Motor neuron (in vitro differentiated cells): ENCODE measurements at places on chromosomes 2 and 18. TPM values are rescaled to one million over a fixed set of nuclear protein-coding genes. Genes with fewer than 3 reads are reported as not detected.

GRCh38 chr2:113061896-113062770 is 3.1 kb downstream of the IL36RN start:
- ATAC-seq: no peak

- no peak for ATAC-seq
Measured at GRCh38 chr2:141458351-141458750, 672.5 kb downstream of the LRP1B start.

The TMEM178A gene
- total RNA-seq: 81.9 and 95.8 TPM in 2 replicates

The YWHAQ gene
- 351 and 413 TPM in 2 replicates for total RNA-seq

DNA sequence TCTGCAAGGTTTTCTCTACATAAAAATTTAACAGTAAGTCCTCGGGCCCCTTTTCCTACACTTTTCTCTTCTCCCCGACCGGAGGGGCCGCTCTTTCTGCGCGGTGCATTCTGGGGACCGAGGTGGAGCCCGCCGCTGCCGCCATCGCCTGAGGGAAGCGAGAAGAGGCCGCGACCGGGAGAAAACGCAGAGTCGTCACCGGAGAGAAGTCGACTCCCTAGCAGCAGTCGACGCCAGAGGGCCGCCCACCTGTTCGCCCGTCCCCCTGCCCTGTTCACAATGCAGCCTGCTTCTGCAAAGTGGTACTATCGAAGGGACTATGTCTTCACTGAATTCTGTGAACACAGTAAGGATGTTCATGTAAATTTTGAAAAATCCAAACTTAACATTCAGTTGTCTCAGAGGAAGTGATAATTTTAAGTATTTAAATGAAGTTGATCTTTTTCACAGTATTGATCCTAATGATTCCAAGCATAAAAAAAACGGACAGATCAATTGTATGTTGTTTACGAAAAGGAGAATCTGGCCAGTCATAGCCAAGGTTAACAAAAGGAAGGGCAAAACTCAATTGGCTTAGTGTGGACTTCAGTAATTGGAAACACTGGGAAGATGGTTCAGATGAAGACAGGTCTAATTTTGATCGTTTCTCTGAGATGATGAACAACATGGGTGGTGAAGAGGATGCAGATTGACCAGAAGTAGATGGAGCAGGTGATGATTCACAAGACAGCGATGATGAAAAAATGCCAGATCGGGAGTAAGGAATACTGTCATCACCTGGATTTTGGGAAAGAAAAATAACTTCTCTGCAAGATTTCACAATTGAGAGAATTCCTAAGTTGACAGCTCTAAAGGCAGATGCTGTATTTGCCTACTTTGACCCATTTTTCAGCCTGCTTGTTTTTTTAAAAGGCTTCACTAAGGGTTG is 55.8 kb downstream of the ASXL2 start:
- ATAC-seq: peak; percentile 33

DNA sequence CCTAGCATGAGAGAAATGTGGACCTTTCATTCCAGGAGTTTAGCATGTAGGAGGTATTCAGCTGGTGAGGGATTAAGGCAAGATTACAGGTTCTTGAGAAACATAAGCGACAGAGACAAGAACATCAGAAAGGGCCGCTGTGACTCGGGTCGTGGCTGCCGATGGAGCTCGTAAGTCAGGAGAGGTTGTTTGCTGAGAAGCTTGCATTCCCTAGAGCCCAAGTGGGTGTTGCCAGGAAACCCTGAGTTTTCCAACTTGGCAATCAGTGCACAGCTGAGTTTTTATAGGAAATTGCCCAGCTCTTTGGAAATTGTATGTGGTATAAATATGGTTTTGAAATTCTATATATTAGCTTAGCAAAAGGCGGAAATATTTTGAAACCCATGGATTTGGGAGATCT is 46.4 kb upstream of the CYP1B1 start:
- ATAC-seq: no peak

The MC4R gene
- total RNA-seq: 0.41 and 1.0 TPM in 2 replicates

The BCL11A gene
- 50.9 and 59.0 TPM in 2 replicates for total RNA-seq

GRCh38 chr2:212665948-212666347 is 127.3 kb upstream of the ERBB4 start:
- no peak for ATAC-seq

- ATAC-seq: peak; percentile 82
Measured at GRCh38 chr2:229273723-229274338, 2.7 kb upstream of the PID1 start.

The CFAP210 gene
- 1.6 and 4.3 TPM in 2 replicates for total RNA-seq

The NEB gene
- total RNA-seq: 4.0 and 4.9 TPM in 2 replicates

The KIAA1328 gene
- 5.6 and 7.1 TPM in 2 replicates for total RNA-seq

- no peak for ATAC-seq
Measured at GRCh38 chr2:9110893-9111569, 95.6 kb upstream of the ASAP2 start.

GRCh38 chr2:160632084-160632975 is 138.7 kb upstream of the RBMS1 start:
- ATAC-seq: peak; percentile 89

GRCh38 chr2:84717302-84717701 is 163.6 kb downstream of the TRABD2A start:
- ATAC-seq: no peak

GRCh38 chr2:208879666-208880065 is 473.1 kb downstream of the PTH2R start:
- ATAC-seq: no peak

GRCh38 chr2:216034065-216034464 is 20.7 kb upstream of the MREG start:
- ATAC-seq: peak; percentile 46

DNA sequence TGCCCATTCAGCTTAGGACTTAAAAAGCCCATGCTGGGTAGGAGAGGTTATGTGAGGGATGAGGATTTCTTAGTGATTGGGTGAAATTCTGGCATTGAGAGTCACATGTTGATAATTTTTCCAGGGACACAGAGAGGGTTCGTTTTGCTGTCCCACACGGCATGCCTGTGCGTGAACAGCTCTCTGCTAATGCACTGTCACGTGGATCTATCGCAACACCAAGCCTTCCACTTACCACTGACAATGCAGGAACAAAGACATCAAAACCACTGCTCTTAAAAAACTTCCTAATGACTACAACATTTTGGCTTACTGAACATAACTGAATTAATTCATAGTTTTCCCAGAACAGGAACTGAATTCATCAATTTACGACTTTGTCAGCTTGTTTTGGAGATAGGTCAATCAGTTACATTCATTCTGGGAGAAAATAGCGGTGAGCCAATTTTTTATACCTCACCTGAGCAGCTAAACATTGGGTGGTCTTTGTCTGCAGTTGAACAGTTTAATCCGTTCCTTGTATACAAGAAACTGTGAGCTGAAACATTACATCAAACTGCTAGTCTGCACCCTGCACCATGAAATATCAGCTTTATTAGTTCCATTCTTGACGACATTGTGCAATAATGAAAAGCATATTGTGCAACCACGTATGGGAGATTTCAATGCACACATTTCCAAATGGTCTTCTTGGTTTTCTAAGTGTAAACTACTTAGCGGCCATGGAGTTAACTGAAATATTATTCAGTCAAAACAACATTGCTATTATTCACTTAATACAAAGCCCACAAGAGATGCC is 127.1 kb downstream of the LPIN1 start:
- ATAC-seq: no peak

The CMPK2 gene
- total RNA-seq: 1.00 and 1.5 TPM in 2 replicates

- no peak for ATAC-seq
Measured at GRCh38 chr2:138534791-138535190, 33.2 kb downstream of the SPOPL start.

DNA sequence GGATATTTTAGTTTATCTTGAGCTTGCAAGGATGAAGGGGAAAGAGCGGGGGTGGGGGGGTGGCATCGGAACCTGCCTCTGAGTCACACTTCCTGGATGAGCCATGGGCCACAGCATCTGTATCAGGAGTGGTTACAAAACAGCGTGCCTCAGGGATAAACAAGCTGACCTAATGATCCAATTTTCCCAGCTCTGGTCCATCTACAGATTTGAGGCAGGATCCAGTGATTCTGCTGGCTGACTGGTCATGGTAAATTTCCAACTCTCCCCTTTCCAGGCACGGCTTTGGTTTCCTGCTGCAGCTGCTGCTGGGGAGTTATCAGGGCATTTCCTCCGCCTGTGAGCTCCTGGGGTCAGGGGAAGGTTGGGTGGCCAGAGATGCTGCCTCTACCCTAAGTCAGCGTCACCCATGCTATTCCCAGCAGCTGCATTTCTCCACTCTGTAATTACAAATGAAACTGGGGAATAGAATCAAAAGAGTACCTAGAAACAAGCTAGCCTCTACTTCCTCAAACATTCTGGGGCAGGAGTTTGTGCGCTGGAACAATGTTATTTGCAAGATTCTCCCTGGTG is 4.7 kb upstream of the HPCAL1 start:
- ATAC-seq: peak; percentile 15

GRCh38 chr2:79219383-79219988 is 59.9 kb upstream of the REG3A start:
- no peak for ATAC-seq

DNA sequence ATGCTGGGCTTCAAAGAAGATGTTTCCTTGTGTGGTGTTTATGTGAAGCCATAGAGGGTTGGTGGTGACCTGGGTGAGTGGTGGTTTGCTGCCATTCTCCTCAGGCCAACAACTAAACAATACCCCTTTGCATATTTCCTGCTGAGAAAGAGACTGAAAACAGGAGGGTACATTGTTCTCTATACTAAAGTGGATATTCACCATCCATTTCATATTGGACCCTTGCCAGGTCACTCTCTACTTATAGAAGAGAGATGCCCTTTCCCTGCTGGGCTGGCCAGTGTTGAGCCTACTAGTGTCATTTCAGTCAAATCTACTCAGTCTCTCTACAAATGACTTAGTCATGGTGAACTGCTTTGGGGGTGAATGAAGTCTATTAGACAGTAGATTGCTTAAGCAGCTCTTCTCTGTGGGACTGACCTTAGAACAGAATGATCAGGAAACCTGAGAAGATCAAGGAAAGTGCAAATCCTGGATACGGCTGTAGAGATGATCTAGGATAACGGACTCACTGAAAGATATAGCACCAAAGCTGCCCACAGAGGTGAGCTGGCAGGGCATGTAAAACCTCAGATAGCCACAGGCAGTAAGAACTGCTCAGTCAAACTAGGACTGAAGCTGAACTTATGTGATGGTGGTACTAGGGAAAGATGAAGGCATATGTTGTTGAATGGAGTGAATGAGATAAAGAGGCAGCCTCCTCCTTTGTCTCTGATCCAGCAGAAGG is 154.9 kb downstream of the MYO3B start:
- ATAC-seq: no peak

The FAM124B gene
- 0.09 TPM in 1 of 2 replicates, not detected in the other for total RNA-seq

The LDLRAD4 gene
- total RNA-seq: 39.8 and 48.8 TPM in 2 replicates

The PJVK gene
- total RNA-seq: 5.3 and 6.5 TPM in 2 replicates

The TEKT4 gene
- 0.05 TPM in 1 of 2 replicates, not detected in the other for total RNA-seq

DNA sequence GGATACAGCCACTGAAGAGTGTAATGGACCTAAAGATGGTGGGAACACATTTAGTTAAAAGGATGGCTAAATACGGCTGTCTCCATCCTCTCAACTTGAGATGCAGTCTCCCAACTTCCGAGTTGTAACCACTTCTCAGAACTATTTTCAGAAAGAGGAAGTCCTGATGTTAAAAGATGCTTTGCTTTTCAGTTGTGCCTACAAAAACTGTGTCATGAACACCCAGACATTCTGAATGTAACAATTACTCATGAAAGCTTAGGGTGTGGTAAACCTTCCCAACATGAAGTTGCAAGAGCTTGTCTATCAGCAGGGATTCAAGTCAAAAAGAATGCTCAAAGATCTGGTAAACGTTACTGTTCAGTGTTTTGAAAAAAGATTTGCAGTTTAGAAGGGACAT is 147.9 kb downstream of the DOCK10 start:
- no peak for ATAC-seq

- ATAC-seq: no peak
Measured at GRCh38 chr2:113169002-113169530, 4.7 kb upstream of the PSD4 start.

GRCh38 chr2:241065355-241065803 is 36.7 kb downstream of the MTERF4 start:
- no peak for ATAC-seq

GRCh38 chr2:39264733-39265132 is 21.0 kb upstream of the CDKL4 start:
- no peak for ATAC-seq

- peak; percentile 6 for ATAC-seq
Measured at GRCh38 chr2:104766683-104767082, 87.2 kb upstream of the POU3F3 start.

The ZNF521 gene
- 31.0 and 37.6 TPM in 2 replicates for total RNA-seq

The UGT1A8 gene
- not detected in 2 replicates for total RNA-seq

The MARCO gene
- total RNA-seq: not detected in 2 replicates

DNA sequence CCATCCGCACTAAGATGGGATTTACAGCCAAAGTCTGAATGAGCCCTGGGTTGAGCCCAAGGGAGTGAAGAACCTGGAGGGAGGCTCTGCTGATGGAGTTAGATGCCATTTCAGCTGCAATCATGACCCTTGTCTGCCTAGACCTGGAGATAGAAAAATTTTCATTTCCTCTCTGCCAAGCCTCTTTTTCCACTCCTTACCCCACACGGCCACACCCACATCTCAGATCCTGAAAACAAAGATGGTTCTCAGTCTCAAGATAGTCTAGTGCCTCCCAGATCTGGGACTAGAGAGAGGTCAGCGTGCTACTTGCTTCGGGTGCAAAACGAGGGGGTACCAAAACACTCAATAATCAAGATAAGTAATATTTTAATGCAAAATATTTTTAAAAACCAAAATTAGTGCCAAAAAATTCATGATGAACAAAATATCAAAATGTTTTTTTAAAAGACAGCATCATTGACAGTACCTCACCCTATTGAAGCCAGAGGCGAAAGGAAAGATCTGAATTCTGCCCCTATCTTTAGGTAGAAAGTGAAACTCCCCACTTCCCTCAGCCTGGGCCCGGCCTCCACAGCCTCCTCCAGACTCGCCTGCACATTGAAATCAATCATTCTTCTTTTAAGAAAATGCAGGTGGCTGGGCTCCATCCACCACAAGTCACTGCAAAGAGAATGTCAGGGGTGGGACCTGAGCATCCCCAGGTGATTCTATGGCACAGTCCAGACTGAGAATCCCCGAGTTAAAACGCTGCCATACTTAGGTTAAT is 57.8 kb upstream of the GPR45 start:
- ATAC-seq: no peak

GRCh38 chr2:72681016-72681995 is 144.5 kb downstream of the EXOC6B start:
- ATAC-seq: no peak

DNA sequence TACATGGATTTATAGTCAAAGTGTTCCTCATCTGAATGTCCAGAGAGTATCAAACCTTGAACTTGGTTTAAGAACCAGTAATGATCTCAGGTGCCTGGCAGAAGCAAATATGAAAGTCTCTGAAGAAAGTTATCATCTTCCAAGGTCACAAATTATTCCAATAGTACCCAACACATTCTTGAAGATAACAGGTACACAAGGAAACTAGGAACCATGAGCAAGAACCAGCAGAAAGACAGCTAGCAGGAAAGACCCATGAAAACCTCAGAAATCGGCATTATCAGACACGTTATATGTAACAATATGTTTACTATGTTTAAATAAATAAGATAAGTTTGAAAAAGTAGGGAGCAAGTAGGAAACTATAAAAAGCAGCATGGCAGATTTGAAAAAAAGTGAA is 5.9 kb upstream of the PRKAG3 start:
- ATAC-seq: no peak
